Left cardiac atrium (tissue), 4 donors: ENCODE measurements at places on chromosomes 7 and 10. TPM values are rescaled to one million over a fixed set of nuclear protein-coding genes. Genes with fewer than 3 reads are reported as not detected.

Gene METTL27
- total RNA-seq: 0.32 TPM

Gene SPACDR
- total RNA-seq: 0.38 TPM

Gene VPS50
- 15.2 TPM for total RNA-seq

Gene AIFM2
- total RNA-seq: 20.7 TPM

Gene TDRD1
- 1.0 TPM for total RNA-seq

Gene CABCOCO1
- total RNA-seq: not detected

Gene CCT6A
- 74.9 TPM for total RNA-seq

Gene EBF3
- 6.0 TPM for total RNA-seq
